ENCODE measurements at places on chromosomes 2 and 18.
A peak's percentile ranks its signal among the peaks of the same experiment; 100 is the strongest.

DNA sequence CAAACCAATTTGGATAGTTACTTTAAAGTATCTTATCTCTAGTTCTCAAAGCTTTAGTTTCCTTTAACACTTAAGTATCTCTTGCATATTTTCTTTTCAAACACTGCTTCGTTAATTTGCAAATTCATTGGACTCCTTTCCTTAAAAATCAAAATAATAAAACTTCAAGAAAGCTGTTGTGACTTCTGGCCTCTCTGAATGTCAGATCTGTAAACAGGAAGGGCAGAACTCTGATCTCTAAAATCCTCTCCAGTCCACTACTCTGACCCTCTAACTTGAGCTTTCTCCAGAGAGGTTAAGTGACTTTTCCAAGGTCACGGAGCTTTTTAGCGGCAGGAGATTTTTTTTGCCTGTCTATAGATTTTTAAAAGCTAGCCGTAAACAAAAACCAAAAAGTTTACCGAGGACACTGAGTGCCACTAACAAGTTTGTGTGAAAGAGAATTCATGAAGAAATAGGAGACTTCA lies 155.5 kb downstream of the TGIF1 start:
- no peak for DNase-seq

DNA sequence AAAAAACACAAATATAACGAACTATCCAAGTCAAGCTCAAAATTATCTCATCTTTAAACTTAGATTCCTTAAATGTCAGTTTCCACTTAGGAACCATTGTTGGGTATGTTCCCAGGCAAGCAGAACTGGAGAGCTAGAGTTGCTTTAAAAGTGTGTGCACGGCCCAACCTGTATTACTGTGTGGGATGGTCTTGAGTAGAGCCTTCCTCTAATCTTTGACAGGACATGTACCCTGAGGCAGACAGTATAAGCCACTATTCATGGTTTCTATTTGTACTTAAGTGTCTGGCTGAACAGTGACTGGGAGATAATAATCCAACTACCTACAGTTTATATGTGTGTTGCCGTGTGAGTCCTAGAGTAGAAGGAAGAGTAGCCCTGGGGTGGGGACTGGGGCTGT lies 239.7 kb downstream of the GPD2 start:
- DNase-seq, result no peak

DNA sequence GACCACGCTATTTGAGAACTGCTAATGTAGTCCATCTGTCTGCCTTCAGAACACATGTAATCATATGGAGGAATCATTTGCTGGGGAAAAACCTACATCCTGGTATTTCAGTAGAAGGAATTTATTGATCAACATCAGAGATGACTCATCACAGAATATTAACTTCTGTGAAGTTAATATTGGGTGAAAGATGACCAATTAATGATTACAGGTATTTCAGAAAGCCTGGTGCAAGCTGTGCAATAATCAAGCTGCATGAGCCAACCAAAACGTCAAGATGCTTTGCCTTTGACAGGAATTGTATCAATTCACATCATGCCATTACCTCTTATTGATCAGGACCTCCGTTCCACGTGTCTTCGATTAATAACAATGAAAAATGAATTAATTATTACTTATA lies 9.4 kb upstream of the SPATS2L start:
- DNase-seq, result no peak

- no peak for DNase-seq
Observed at GRCh38 chr2:10089565-10090190, 9.5 kb upstream of the CYS1 start.

- peak; percentile 35 for DNase-seq
Observed at GRCh38 chr2:126655500-126656430, at the start of gene GYPC. GYPC (plus strand) TSS chr2:126656158; CDS start chr2:126656264, 106 bp downstream.

DNA sequence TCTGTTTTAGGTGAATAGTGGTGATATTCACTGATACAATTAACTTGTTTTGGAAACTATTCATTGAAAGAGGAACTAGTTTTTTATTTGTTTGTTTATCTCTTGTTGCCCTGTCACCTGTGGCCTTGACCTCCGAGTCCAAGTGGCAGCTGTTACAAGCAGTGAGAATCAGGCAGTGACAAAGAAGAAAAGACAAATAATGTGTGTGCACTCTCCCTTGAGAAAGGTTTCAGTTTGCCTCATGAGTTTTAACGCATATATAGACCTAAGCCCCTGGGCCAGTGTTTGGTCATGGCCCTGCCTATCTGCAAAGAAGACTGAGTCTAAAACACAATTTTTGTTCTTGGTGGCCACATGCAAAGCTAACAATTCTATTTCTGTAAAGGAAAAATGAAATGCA lies 15.3 kb downstream of the KYNU start:
- no peak for DNase-seq

DNA sequence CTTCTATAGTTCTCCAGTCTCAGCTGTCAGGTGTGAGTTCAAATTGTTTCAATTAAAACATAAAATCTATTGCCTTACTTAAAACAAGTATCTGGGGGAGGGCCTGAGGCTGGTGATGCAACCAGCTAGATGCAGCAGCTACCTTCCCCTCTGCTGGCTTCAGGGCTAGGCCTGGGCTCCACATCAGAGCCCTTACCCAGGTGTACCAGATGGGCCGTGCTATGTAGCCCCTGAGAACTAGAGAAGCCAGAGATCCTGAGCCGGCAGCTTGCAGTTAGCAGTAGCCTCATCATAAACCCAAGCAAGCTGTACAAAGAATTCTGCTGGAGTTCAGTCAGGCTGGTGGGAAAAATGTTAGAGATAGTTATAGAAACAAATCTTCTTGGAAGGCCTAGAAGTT lies 97.7 kb upstream of the ACAA2 start:
- DNase-seq, result no peak

- no peak for DNase-seq
Observed at GRCh38 chr2:17272170-17272569, 246.1 kb downstream of the RAD51AP2 start.

DNA sequence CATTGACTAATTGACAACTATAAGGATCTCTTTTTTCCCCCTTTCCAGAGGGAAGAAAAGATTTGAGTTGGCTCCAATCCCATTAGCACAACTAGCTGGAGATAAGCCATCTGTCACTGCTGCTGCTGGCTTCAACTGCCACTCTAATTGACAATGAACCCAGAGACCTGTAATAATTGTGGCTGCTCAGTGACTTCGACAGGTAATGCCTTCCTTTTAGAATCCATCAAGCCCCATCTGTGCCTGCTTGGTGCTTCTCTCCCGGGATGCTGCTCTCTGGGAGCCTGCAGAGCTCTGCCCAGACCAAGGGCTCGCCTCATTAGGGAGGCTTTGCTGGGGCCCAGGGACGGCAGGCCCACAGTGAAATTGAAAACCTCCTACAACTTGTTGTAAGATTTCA lies 376.7 kb upstream of the SOX11 start:
- DNase-seq, result no peak

GRCh38 chr2:216465579-216466195 lies 33.0 kb upstream of the RPL37A start:
- DNase-seq, result no peak

DNA sequence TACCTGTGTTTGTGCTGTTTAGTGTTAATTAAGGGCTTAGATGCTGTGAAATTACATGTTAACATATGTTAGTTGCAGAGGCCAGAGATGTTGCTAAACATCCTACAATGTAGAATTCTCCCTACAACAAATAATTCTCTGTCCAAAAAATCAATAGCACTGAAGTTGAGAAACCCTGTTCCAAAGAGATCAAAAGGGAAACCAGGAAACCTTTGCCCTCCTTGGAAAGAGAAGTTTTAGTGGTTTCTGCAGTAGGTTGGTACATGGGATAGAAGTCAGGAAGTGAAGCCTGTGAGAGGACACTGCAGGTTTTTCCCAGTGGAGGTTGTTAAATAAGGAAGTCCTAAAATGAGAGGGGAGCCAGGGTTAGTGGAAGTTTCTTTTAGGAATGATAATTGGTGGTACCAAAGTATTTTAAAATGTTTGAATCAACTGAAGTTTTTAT lies 6.3 kb upstream of the RMDN2 start:
- no peak for DNase-seq

DNA sequence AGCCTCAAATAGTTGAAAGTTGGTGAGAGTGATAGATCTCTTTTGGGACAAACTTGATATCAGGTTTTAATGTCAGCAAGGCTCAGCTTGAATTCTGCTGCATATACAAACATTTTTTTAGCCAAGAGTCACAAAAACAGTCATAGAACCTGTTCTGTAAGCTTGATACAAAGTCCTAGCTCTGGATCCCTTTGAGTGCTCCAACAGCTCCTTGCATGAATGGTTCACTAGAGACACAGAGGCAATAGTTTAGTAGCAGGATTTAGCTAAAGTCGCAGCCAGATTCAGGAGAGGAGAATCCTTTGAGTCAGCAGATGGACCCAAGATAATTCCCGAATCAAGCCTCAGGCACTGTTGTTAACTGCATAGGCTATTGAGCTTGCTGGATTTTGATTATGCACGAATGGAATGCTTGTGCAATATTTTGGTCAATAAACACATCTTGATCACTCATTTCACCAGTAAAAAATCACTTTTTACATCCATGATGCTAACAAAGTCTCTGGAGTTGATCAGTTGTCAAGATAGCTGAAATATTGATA lies 148.6 kb downstream of the KLHL14 start:
- no peak for DNase-seq

GRCh38 chr2:179770029-179770428 lies 91.4 kb downstream of the ZNF385B start:
- DNase-seq, result no peak

DNA sequence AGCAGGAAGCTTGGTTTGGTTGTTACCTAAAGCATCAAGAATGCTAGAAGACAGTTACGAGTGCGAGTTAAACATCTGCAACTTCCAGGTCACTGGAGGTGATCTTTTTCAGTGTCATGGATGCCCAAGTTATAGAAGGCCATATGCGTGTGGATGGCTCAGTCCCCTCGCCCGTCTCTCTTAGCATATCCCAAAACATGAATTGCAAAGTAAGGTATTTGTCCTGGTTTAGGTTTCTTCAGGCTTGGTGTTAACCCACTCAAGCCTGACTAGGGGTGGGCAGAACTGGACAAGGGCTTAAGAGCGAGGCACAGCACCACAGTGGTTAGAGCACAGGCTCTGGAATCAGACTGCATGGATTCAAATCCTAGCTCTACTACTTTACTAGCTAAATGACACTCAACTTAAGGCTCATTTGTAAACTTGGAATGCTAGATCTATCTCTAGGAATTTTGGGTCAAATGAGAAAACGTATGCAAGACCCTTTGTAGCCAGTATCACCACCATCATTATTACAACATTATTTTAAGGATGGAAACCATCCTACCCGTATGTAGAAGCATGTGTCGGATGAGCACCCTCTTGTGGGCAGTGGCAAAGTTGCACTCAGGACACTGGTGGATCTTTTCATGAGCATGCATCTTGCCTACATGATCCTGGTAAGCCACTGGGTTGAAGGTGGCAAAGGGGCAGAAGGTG lies 11.2 kb downstream of the ZNF142 start:
- no peak for DNase-seq
